Activated CD4-positive, alpha-beta T cell treated with anti-CD3 and anti-CD28 coated beads, Interleukin-2, amount 50 U/mL, for 4 hours (primary cell): ENCODE measurements at places on chromosomes 12 and 14.

GRCh38 chr12:905261-906031, 44.0 kb downstream of the RAD52 start:
- DNase-seq = no peak

DNA sequence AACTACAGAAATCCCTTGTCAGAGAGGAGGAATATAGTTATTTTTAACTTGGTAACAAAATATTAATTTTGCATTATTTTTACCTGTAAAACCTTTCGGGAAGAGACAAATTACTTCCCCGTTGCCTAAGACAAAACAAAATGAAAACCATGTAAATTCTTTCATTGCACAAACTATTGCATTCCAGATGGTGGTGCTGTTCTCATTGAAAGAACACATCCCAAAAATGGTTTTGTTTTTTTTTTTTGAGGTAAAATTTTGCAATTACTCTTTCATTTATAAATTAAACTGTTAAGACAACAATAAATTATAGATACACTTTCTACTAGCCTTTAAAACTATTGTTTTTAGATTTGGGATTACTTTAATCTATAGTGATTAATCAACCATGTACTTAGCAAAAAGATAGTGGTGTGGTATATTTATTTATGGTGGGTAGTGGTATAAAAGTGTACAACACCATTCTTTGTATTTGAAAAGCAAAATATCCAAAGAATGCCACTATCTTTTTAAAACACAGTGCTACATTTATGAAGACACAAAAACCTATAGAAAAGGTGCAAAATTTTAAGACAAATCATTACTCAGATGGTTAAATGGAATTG, 115.5 kb downstream of the SLC38A1 start:
- DNase-seq = no peak

DNA sequence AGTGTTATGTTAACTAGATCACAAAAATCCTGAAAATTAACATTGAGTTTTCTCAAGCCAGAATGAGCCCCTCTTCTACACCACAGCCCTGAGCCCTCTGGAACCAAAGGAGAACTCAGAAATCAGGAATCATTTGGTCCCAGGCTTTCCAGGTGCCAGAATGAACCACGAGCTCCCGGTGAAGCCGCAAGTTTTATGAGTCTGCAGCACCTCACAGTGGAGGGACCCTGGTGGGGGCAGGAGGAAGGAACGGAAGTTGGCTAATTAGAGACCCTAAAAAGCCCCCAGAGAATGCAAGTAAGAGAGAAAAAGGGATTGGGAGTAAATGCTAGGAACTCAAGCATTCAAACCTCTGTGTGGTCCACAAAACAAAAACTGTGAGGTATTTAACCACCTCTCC, 52.9 kb upstream of the BCL2L14 start:
- no peak for DNase-seq

DNA sequence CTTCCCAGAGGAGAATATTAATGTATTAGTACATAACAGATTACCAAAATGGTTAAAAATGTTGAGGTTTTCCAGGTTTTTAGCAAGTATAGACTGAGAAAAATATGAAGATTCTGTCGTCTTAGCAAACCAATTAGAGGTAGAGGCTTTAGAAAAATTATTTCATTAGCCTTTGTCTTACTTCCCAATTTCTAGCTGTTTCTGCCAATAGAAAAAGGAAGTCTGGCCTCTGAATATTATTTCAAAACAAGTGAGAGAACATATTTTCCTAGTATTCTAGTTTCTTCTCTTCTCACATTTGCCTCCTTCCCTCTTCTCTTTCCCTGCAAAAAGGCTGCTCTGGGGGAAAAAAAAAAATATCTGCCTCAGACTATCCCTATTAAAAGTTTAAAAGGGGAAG, 16.4 kb downstream of the IPO8 start:
- DNase-seq = no peak

GRCh38 chr12:50185301-50185895, 18.2 kb upstream of the CERS5 start:
- no peak for DNase-seq

GRCh38 chr14:67680121-67680602, 5.7 kb upstream of the VTI1B start:
- DNase-seq = no peak

- no peak for DNase-seq
These were observed 51.3 kb downstream of the SSPN start for GRCh38 chr12:26246483-26247164.

GRCh38 chr14:99316281-99317163, 44.5 kb upstream of the BCL11B start:
- no peak for DNase-seq

- DNase-seq = no peak
These were observed 46.5 kb downstream of the PTPRB start for GRCh38 chr12:70590549-70591226.

DNA sequence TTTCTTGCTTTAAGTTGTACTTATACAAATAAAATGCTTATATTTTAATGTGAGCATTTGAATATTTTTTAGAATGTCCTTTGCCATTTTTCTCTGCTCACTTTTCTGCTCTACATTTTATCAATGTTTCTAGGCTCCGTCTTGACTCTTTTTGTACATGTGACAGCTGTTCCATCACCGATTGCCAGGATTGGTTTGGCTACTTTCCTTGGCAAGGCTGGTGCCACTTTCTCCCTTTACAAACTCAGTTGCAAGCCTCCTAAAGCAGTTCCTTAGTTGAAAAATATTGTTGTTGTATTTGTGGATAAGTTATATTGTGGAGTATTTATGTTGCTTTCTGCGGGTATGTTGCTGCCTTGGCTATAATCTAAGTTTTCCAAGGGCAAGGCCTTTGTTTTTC, 63.4 kb downstream of the DACT1 start:
- no peak for DNase-seq

DNA sequence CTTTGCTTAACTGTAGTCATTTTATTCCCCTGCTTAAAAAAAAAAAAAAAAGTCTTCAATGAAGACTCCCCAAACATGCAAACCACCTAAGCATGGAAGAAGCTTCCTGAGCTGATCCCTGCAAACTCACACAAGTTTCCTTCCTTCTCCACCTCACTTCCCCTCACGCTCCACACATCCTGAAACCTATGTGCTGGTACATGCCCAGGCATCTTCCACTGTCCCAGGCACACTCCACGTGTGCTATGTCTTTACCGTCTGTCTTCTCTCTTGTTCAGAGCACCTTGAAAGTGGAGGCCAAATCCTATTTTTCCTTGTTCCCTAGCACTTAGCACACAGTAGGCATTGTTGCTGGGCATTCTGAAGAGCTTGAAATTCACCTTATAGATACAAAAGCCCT, 13.4 kb downstream of the LRIG3 start:
- no peak for DNase-seq

DNA sequence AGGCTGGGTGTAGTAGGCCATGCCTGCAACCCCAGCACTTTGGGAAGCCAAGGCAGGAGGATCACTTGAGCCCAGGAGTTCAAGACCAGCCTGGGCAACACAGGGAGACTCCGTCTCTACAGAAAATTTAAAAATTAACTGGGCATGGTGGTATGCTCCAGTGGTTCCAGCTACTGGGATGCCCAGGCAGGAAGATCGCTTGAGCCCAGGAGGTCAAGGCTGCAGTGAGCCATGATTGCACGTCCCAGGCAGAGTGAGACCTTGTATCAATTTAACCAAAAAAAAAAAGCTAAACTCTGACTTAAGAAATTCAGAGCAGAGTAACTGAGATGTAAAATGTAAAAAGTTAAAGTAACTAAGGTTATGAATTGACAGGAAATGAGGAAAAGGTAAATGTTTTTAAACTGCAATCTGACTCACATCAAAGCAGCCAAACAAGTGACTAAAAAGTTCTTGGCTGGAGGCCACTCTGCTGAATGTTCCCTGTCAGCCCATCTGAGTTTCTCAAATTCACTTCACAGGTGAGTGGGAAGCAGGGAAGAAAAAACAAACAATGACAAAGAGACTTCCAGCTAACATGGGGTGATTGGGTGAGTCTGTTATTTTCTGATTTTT, 21.3 kb downstream of the PRKD1 start:
- DNase-seq = no peak

DNA sequence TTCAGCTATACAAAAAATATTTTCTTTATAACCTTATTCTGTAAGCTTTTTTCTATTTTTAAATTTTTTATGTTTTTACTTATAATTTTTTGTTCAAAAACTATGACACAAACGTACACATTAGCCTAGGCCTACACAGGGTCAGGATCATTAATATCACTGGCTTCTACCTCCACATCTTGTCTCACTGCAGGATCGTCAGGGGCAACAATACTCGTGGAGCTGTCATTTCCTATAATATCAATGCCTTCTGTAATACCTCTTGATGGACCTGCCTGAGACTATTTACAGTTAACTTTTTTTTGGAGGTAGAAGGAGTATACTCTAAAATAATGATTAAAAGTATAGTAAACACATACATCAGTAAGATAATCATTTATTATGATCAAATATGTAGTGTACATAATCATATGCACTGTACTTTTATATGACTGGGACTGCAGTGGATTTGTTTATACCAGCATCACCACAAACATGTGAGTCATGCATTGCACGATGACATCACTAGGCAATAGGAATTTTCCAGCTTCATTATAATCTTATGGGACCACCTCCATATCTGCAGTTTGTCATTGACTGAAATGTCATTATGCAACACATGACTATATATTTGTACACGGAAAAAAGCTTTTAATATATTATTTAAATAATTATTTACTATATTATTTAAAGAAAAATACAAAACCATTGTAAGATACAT, 18.5 kb upstream of the PMCH start:
- DNase-seq = no peak

DNA sequence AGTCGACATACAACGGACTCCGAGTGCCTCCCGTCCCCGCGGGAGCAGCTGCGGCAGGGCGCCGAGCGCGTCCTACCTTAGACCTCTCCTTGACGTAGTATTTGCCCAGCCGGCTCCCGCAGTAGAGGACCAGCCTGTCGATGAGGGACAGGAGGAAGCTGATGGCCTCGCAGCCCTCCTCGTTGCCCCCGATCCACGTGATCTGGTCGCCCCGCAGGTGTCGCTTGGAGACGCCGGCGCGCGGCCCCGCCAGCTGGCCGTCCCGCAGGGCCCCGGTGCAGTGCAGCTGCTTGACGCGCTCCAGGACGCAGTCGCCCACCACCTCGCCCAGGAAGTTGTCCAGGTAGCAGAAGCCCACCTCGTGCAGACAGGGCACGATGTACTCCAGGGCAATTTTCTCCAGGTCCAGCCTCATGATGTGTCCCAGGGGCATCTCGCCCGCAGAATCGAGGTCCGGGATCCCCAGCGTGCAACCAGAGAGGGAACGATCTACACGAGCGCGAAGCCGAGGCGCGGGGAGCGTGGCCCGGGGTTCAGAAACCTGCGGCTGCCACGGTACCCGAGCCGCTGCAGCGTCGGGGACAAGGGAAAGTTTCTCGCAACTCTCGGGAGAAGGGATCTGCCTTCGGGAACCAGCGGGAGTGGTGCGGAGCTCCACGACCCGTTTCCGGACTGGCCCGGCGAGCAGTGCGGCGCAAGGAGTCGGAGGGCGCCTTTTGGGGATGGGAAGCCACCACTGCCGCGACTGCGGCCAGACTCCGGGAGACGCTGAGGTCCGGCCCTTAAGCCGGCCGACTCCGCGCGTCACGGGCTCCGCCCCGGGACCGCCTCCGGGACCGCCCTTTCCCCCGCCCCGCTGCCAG, at the start of gene EGLN3:
EGLN3 (minus strand) TSS at position 755 of the 863 bp plus-strand sequence; CDS start at position 433, 322 bp downstream.
- peak; percentile 45 for DNase-seq

GRCh38 chr12:130162745-130163460, 639 bp downstream of the FZD10 start:
- DNase-seq = no peak

DNA sequence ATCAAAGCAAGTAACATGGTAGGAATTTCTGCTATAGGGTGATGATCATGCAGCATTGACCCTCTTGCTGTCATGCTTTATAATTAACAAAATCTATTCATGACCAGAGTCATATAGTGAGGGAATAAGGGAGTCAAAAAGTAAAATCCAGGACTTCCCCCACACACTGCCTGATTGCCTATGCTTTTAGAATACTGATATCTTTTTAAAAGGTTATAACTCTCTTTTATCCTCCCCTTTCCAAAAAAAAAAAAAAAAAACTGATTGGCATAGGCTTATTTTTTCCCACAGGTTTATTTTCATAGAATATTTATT, 51.4 kb downstream of the ZFP36L1 start:
- DNase-seq = no peak

- DNase-seq = no peak
These were observed 51.4 kb downstream of the ERH start for GRCh38 chr14:69346710-69347109.

DNA sequence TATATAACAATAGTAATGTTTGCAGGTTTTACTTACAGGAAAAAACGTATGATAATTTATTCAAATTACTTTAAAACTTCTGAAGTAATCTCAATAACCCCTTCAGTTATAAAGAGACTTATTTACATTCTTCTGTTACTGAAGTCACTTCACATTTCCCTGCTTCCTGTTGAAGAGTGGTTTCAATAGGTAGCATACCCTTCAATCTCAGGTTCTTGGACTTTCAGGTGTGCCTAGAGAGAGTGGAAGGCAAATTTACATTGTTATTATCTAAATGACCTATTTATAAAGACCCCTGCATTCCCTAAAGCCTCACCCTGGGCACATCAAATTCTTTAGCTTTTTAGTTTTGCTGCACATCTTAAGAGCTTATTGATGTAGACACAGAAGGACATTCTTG, 137.6 kb upstream of the AEBP2 start:
- DNase-seq = no peak

DNA sequence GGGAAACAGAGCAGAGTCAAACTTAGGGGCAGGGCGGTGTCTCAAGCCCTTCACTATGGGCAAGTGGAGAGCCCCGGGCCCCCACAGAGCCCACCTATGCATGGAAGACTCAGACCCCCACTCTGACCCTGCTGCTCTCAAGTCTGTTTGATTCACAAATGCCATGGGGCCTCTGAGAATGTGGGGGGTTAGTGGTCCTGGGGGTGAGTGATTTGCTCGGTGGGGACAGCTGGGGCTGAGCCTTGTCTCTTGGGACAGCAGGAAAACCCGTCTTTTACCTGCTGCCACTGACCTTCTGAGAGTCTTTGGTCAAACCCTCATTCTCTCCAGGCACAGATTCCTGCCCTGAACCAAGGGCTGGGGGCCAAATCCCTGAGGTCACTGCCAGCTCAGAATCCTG, 201.0 kb upstream of the RTL1 start:
- no peak for DNase-seq

- DNase-seq = no peak
These were observed 6.9 kb downstream of the ZBTB39 start for GRCh38 chr12:56999456-56999855.

DNA sequence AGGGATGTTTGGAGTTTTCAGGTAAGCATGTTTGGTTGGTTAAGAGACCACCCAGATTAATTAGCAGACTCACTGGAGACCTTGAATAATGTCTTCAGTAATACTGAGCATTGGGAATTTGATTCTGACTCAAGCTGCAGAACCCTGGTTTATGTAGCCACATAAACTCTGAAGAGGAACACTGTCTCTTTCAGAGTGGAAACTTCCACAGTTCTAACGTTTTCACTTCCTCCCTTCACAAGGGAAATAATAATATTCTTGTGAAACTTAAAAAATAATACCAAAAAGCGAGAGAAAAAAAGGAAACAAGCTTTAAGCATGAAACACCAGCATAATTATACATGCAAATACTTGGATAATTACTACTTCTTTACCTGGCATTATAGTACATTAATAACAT, 40.0 kb upstream of the ST8SIA1 start:
- no peak for DNase-seq

- no peak for DNase-seq
These were observed 238.1 kb downstream of the SLC2A13 start for GRCh38 chr12:39867631-39868327.
